Stimulated activated CD8-positive, alpha-beta memory T cell treated with anti-CD3 and anti-CD28 coated beads, Interleukin-12 subunit alpha, Interleukin-12 subunit beta, amount 100 ng/mL, for 1 hour (primary cell): ENCODE measurements at places on chromosomes 1 and 21.

- no peak for DNase-seq
Observed at GRCh38 chr1:97841338-97841737, 79.5 kb downstream of the DPYD start.

GRCh38 chr1:31244326-31244725, 4.6 kb upstream of the NKAIN1 start:
- DNase-seq: no peak

GRCh38 chr1:183810756-183811544, 6.0 kb downstream of the RGL1 start:
- no peak for DNase-seq

GRCh38 chr1:230127105-230128054, 60.3 kb downstream of the GALNT2 start:
- DNase-seq: peak; percentile 20

DNA sequence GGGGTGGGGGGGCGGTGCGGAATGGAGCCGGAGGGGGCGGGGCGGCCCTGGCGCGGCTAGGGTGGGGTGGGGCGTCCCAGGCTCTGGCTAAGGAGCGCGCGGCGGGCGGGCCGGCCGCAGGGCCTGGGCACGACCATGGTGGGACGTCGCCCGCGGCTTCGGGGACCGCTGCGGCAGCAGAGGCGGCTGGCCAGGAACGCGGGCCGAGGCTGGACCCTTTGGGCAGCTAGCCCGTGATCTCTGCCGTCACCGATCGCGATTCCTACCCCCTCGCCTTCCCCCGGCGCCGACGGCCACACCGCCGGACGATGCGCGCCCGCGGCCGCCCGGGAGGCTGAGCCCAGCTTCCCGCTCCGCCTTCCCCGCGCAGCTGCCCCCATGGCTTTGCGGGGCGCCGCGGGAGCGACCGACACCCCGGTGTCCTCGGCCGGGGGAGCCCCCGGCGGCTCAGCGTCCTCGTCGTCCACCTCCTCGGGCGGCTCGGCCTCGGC, at the start of gene MAP3K21:
MAP3K21 (plus strand) TSS at position 74 of the 491 bp plus-strand sequence; CDS start at position 379, 305 bp downstream.
- no peak for DNase-seq

GRCh38 chr1:242784084-242784483, 259.6 kb upstream of the PLD5 start:
- no peak for DNase-seq

DNA sequence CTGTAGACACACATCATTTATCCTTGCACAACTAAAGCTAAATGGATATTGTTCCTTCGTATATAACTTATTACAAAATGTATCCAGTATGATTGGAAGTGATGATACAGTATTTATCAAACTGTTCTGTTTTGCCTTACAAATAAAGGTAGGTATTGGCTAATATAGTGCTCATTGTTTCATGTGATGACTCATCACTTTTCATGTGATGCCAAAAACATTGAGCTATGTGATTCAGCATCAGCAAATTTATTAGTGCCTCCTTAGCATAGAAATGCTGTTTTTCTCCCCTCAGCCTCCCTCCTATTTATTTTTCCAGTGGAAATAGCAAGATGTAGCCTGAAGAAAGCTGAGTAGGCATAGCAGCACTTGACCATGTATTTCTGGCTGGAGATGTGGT, 228.6 kb upstream of the LYPLAL1 start:
- no peak for DNase-seq
